ENCODE measurements at places on chromosomes 6 and 20. TPM values are rescaled to one million over a fixed set of nuclear protein-coding genes. Genes with fewer than 3 reads are reported as not detected.

GRCh38 chr6:150720774-150721233 lies 121.1 kb downstream of the PLEKHG1 start:
- H3K36me3 ChIP-seq = no peaks in the 10 kb centered on the region
- H3K27me3 ChIP-seq = peaks cover 15% of the 10 kb centered on the region
- no peak overlapping the region for H3K4me3 ChIP-seq

- H3K27me3 ChIP-seq = no peaks in the 10 kb centered on the region
- no peaks in the 10 kb centered on the region for H3K36me3 ChIP-seq
- no peak overlapping the region for H3K27ac ChIP-seq
- no peaks in the 10 kb centered on the region for H3K4me1 ChIP-seq
- no peak for DNase-seq
These were observed 238.8 kb upstream of the NOX3 start for GRCh38 chr6:155694419-155694790.

The MDC1 gene
- 5.1 TPM for total RNA-seq

The ARHGAP40 gene
- total RNA-seq = not detected

GRCh38 chr6:17120019-17120418 lies 18.2 kb downstream of the STMND1 start:
- DNase-seq = no peak
- H3K27ac ChIP-seq = no peak overlapping the region
- H3K36me3 ChIP-seq = no peaks in the 10 kb centered on the region
- peaks cover 25% of the 10 kb centered on the region for H3K27me3 ChIP-seq
- no peak overlapping the region for H3K4me3 ChIP-seq
- peaks cover 13% of the 10 kb centered on the region for H3K4me1 ChIP-seq

- DNase-seq = no peak
- H3K4me1 ChIP-seq = no peaks in the 10 kb centered on the region
- no peak overlapping the region for H3K4me3 ChIP-seq
These were observed 25.2 kb downstream of the MAP7 start for GRCh38 chr6:136524936-136525413.

The CAGE1 gene
- total RNA-seq = under 0.01 TPM
